ENCODE measurements at places on chromosomes 5 and 9.

GRCh38 chr5:172144931-172145869, 42.8 kb downstream of the STK10 start:
- no peak for DNase-seq

DNA sequence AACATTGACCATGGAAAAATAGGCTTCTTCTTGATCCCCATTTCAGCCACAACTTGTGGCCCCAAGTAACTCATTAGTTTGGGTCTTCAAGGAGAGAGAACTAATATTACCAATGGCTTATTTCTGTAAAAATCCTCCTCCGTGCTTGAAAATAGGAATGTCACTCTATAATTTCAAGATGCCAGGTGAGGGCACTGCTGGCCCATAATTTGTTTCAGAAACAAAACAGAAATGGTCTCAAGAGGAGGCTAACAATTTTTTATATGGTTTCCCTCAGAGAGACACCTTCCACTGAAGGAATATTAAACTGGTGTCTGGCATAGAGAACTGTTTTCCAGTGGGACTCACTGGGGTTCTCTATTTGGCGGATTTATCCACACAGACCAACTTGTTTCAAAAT, 437.0 kb upstream of the TRPC7 start:
- DNase-seq = no peak

DNA sequence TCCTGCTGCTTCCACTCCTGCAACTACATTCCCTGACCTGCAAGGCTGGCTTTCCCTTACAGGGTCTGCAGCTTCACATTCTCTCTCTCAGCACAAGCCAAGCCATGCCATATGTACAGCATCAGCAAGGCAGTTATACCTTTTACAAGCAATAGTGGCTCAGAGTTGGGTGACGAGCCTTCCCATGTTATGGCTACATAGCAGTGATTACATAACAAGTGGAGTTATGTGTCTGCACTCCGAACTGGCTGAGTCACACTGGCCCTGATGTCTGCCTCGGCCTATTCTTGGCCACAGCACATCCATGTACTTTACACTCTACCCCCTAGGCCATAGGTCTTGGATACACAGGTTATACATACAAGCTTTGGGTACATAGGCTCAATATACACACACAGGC, 52.0 kb upstream of the SNCAIP start:
- DNase-seq = no peak

GRCh38 chr5:15483351-15484097, 16.5 kb upstream of the FBXL7 start:
- no peak for DNase-seq

GRCh38 chr9:69332067-69332685, 7.2 kb downstream of the ENTREP1 start:
- no peak for DNase-seq

DNA sequence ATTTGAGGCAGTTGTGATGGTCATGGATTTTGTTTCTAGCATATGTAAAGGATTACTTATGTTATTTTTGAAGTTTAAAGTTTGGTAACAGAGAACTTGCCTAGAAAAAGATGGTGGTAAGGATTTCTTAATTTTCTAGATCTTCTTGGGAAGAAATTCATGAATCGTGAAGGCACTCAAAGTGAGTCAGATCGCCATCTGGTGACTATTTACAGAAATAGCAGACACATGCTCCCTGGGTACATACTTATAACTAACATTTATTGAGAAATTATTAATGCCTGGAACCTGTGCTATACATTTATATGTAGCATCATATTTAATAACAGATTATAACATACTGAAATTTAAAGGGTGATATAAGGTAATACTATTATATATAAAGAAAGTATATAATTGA, 299.7 kb downstream of the IZUMO3 start:
- no peak for DNase-seq

DNA sequence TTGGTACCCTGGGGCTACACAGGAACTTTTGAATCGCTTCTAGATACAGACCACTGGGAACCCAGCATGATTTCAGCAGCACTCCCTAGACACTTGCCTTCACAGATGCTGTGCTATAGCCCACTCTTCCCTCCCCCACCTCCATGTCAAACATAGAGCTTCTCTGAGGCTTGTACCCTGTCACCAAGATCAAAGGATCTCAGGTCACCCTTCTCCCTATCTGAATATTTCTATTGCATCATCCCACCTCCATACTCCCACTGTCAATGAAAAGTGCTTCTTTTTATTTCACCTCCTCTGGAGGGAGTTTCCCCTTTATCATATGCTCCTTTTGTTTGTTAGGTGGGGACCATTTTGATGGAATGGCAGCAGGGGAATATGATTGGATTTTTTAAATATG, 29.2 kb upstream of the PHF24 start:
- no peak for DNase-seq

- no peak for DNase-seq
These were observed 259.4 kb downstream of the GADD45G start for GRCh38 chr9:89864257-89864656.

GRCh38 chr5:178341091-178341850, 108.7 kb upstream of the PHYKPL start:
- DNase-seq = no peak

GRCh38 chr9:127970401-127971313, 10.1 kb downstream of the EEIG1 start:
- peak; percentile 76 for DNase-seq

GRCh38 chr5:171492781-171493180, 73.3 kb downstream of the FGF18 start:
- DNase-seq = no peak

DNA sequence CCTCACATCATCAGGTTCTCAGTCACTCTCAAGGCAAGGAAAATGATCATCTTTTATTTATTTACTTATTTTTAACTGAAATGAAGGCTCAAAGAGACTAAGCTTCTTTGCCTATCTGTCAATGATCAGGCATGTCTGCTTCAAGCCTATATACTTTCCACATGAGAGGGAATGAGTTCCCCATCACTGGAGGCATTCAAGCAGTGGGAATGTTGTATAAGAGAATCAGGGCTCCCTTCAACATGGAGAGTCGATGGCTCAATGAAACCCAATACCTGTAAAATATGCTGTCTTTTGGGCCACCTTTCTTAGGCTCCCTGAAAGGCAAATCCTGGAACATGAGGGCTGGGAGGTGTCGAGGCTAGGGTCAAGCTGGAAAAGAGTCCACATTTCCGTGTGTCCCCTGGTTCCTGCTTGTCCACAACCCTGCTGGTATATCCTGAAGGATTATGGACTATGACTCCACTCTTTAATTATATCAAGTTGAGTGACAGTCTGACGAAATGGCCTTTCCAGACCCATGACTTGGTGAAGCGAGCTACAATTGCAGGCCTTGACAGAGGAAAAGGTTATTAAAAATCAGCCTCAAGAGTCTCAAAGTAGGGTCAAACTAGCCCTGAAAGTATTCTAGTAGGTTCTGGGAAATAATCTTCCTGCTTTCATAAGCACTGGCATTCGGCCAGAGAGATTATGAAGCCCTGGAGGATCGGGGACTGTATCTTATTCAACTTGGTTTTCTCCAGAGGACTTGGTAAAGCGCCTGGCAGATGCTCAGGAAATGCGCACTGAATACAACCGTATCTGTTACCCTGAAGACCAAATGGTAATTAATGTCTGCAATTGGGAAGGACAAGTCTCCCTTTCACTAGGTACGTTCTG, 145.9 kb upstream of the TBC1D2 start:
- DNase-seq = no peak

DNA sequence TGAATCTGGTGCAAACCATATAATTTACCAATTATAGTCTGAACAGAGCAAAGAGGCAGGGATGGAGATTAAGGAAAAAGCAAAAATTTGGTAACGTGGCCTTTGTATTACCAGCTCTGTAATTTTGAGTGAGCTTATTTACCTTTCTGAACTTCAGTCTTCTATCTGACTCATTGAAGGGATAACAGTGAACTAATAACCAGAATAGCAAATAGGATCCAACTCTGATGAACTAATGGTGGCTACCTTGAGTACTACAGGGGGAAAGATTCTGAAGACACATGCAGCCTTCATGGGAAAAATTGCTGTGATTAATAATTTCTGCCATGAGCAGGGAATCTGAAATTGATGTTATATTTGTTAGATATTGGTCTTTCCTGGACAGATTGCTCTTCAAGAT, 23.0 kb upstream of the LARP1 start:
- DNase-seq = no peak

DNA sequence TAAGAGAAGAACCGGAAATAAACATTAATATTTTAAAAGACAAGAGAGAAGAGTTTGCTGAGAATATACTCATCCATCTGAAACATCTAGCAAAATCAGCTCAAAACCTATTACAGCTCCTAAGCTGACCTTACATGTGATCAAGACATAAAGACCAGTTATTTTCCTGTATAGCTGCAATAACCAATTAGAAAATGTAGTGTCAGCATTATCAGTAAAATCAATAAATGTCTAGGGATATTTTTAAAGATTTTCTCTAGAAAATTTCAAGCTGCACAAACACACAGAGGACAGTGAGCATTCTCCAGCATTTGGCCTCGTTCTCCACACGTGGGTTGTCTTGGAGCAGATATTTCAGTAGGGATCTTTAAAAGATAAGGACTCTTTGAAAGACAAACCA, 127.6 kb upstream of the CACNA1B start:
- no peak for DNase-seq

- DNase-seq = no peak
These were observed 127.0 kb downstream of the SAXO1 start for GRCh38 chr9:18905883-18906629.

- peak; percentile 75 for DNase-seq
These were observed 12.3 kb downstream of the ARSB start for GRCh38 chr5:78972654-78973428.

DNA sequence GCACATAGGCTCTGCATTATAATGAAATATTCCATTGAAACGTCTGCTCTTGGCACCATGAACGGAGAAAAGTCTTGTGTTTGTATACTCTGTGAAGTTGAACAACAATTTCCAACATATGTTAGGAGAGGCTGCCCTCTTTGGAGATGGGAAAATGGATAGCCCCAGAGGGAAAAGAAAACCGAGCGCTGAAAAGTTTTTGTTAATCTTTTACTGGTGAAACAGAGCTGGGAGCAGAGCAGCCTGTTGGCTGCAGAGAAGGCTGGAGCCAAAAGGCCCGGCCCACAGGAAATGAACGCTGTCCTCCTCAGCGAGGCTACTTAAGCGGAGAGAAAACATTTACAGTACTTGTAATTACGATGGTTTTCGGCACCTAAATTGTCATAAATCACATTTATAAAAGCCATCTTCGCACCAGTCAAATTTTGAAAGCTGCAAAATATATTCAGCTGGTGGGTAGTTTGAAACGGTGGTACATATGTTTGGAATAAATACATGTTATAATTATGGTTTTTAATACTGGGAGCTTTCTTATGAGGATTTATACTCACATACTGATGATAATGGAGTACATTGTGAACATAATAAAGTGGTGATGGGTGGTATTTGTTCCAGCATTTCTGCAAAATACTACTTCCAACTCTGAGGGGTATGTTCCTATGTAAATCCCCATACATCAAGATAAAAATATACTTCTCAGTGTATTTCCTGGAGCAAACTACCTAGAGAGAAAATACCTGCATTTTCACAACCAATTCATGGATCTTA, 129.6 kb upstream of the CNTLN start:
- no peak for DNase-seq

DNA sequence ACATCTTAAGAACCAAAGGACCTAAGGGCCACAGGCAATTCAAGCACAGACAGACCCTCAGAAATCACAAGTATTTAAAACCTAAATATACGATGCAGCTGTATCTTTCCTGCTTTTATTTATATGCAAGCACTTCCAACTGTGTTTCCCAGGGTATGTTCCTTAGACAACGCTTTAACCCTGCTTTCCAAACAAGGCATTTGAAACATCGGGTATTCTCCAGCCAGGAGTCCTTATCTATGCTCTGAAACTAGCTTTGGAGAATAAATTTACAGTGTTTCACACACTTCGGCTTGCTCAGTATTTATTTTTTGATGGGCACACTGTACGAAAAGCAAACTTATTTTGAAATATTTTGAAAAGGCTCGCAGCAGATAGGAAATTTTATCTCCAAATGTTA, 13.5 kb downstream of the NR6A1 start:
- no peak for DNase-seq

DNA sequence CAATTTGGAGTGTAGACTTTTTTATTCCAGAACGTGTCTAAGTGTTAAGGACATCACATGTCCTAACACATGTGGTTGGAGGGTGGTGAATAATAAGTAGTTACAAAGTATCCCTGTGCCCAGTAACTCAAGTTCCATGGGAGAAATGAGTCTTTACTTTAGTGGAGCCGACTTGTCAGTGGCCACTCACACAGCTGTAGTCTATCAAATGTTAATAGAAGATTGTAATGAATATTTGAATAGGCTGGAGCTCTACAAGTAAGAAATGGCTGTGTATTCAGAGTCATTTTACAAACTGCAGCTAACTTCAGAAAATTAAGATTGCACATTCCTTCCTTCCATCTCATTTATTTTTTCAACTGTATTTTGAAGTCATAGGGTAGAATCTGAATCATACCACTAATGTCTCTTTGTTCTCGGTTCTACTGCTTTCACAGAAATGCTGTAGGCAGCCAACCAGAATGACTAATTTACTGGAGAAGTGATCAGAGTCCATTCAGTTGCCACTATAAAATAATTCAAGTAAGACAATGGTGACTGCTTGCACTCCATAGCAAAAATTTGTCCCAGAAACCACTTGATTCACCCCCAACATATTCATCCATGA, 394.8 kb downstream of the NR2F1-AS1 start:
- no peak for DNase-seq

- DNase-seq = no peak
These were observed 143.5 kb downstream of the CARTPT start for GRCh38 chr5:71862507-71863060.

GRCh38 chr5:67032921-67033664, 163.5 kb downstream of the CD180 start:
- DNase-seq = no peak

Data from NCI-H2029 treated with DMSO at 0.1 percent for 48 hours (cell line).